ENCODE measurements at places on chromosomes 7 and 10.

DNA sequence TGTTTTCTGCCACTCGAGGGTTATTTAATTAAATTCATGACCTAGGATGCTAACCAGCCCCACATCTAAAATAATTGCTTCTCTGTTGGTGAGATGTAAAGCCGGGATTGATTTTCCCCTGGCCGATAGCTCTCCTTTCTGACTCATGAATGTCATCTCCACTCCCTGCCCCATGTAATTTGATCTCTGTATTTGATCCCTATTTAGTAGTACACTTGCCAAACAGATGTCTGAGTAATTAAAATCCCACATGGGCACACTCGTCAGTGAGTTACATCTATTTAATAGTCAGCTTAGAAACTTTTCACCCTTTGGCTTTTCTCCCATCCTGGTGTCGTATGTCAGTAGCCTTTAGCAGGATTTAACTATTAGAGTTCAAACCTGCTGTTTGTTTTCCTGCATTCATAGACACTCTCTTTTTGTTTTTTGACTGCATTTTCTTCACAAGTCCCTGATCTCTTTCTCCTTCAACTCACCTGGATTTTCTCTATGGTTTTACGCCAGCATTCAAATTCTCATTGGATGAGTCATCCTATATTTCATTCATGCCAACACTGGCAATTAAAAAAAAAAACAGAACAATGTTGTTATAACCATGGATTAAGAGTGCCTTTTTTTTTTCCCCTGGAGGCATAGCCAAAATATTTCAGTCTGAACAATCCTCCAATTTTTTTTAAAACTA is 82.7 kb downstream of the SPAG6 start:
- DNase-seq, result no peak

DNA sequence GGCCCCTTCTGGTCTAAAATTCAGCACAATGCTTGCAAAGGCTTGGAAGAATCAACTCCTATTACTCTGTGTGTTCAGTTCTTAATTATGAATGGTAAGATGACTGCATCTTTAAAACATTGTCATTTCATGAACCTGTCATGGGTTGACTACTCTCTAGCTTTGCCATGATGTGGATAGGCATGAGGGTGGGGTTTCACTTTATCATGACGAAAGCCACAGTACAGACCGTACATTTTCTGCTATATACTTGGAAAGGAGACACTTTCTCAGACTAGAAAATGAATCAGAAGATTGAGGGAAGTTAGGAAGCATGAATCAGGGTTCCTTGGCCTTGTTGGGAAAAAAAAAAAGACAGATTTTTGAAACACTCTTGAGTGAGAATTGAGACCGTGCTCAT is 19.7 kb upstream of the MSRB2 start:
- DNase-seq, result no peak

DNA sequence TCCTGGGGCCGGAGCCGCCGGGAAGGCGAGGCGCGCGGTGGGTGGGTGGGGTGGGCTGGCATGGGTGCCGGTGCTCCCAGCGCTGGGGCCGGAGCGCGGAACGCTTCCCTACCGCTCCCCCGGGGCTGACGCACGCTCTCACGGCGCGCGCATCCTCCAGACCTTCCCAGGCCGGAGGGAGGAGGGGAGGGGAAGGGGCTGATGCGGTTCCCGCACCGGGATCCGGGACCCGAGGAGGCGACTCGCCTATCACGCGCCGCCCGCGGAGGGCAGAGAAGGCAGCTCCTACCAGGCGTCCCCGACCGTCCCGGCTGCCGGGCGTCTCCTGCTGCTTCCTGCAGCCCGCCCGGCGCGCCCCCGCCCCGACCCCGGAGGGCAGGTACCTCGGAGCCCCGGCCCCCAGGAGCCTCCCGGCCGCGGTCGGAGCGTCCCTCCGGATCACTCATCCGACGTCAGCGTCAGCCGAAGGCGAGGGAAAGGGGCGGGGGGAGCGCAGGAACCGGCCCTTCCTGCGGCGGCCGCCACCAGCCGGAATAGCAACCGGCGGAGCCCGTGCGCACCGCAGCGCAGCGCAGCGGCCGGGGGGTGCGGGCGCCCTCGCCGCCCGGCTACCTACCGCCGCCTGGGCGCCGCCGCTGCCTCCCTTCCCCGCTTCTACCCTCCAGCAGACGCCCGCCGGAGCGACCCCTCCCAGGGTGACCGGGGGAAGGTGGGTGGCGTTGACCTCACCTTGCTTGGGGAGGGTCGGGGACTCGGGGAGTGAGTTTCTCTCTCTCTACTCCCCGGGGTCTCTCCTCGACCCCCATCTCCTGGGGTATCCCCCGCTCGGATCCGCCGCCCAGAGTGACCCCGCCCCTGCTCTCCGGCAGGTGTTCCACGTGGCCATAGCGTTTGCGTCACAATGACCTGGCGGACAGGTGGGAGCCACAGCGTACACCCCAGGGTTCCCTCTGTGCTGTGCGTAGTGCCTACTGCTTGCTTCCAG is at the start of gene ICA1:
ICA1 (minus strand) TSS at position 457 of the 985 bp plus-strand sequence. CDS start 26,241 bp downstream, outside the sequence.
- DNase-seq, result no peak

DNA sequence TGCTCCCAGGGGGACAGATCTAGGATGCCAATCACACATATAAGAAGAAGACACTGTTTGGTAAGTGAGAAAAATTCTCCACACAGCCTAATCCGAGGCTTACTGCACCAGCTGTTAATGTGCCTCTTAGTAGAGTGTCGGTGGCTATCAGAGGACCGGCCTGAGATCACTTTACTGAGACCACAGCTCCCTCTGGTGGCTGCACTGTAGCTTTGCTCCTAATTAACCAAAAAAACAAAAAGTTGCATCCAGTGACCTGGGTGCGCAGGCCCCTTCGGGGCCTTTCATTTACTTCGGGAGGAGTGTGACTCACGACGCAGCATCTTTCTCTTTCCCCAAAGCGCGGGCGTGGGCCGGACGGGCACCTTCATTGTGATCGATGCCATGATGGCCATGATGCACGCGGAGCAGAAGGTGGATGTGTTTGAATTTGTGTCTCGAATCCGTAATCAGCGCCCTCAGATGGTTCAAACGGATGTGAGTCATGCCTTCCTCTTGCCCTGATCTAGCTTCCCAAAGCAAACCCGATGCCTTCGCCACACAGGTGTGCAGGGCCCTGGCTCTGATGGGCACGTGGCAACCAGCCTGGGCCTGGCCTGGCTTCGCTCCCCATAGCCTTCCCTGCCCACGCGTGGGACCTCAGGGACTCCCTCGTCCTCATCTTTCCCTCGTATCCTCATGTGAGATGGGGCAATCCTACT is 56.7 kb downstream of the MKI67 start:
- no peak for DNase-seq

GRCh38 chr10:107443813-107444212 is 279.3 kb upstream of the SORCS1 start:
- no peak for DNase-seq

DNA sequence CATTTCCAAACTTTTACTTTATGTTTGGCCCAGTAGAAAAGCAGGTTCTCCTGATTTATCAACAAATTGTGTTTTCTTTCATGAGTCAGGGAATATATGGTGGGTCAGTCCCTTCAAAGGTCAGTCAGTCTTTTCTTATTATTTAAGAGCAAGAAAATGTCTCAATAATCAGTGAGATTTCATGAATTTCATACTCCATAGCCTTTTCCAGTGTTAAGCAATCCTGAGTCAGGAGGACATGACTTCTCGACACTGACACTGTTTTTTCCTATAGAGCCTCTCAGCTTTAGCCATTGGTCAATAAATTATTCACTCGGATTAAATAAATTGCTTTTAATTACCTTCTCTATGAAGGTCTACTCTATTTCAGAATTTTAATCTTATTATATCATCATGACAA is 334.5 kb downstream of the SORCS1 start:
- no peak for DNase-seq

- DNase-seq, result no peak
Measured at GRCh38 chr7:152011860-152012259, 13.6 kb upstream of the GALNT11 start.

DNA sequence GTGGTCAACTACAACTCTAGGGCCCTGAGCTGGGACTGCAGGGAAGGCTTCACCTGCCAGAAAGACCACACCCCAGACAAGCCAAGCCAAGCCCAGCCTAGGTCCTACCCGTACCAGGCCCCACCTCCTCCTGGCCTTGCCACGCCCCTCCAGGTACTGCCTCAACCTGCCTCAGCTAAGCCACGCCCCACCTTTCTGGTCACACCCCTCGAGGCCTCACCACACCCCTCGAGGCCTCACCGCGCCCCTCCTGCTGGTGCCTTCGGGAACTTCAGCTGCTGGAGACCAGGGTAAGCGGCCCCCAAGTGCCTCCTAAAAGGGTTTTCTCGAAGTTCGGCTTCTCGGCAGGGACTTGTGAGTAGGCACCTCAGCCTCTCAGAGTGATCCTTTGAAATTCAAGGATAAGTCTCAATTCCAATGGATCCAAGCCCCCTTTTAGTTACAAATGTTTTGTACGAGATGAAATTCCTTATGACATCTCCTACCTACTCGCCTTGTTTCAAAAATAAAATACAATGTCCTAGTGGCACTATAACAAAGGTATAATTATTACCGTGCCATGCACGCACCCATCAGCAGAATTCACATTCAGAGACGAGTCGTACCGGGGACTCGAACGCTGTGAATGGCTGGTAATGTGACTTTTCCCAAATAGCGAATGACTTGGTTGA is 171.2 kb downstream of the ARHGAP21 start:
- DNase-seq, result no peak

GRCh38 chr7:6020371-6021286 is 10.5 kb upstream of the ANKRD61 start:
- DNase-seq, result no peak

- no peak for DNase-seq
Measured at GRCh38 chr10:94879214-94879613, 59.2 kb upstream of the CYP2C9 start.

- no peak for DNase-seq
Measured at GRCh38 chr10:99565166-99565565, 32.4 kb downstream of the NKX2-3 start.

DNA sequence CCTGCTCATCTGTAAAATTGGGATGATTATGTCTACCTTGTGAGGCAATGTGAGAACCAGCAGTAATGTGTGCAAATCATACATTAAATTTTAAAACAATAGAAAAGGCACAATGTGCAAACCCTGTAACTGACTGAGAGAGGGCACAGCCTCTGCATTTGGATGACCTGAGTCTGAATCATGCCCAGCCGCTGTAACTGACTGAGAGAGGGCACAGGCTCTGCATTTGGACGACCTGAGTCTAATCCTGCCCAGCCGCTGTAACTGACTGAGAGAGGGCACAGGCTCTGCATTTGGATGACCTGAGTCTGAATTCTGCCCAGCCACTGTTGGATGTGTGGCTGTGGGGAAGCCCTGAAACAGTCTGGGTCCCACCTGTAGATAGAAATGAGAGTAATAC is 351.5 kb upstream of the SHH start:
- DNase-seq, result no peak

- no peak for DNase-seq
Measured at GRCh38 chr10:109689785-109690184, 233.5 kb downstream of the XPNPEP1 start.

DNA sequence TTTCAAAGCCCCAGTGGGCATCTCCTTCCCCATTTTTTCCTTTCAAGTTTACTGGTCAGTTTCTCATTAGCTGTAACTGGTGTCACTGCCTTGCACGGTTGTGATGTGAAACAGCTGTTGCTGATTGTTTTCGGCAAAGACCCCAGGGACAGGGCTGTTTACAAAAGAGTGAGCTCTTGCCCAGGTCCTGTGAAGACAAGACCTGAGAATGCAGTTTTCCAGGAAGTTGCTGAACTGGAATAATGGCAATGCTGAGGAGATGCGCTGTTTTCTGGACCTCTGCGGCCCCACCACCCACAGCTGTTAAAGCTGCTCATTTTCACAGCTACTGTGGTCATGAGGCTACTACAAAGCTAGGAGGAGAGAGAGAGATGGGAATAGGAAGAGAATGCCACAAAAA is 116.6 kb upstream of the RSU1 start:
- no peak for DNase-seq

DNA sequence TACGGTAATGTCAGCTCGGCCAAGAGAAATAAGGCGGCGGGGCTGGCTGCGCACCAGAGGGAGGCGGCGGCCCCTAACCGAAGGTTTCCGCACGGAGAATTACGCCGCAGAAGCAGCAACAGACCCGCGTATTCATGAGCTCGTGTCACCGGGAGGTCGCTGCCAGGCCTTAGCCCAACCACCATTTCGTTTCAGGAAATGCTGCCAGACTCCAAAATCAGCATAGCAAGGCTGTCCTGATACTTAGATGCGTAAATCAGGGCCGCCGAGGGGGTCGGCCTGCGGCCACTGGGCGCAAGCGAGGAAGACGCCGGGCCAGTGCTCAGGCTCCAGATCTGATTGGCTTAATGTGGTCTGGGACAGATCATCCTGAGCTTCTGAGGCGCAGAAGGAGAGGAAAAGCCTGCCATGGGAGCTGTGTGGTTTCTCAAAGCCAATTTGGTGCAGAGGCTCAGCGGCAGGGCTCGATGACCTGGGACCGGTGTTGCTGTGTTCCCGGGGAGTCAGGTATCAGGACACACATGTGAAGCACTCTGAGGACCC is 247.9 kb downstream of the BAMBI start:
- DNase-seq, result no peak

DNA sequence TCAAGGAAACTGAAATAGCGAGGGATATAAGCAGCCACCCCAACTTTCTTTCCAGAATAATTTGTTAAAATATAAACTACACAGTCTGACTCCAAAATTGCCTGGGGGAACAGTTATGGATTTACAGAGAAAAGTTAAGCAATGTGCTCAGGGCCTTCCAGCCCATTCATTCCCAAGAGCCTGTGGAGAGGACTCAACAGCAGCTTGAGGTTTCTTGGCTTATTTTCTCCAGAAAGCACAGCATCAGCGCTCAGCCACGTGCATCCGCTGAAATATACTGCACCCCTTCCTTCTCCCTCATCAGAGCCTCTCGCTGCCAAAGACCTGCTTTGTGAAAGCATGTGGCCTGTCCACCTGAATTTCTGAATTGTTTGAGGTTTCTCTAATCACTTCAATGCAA is 375.2 kb upstream of the VWC2 start:
- no peak for DNase-seq

- DNase-seq, result no peak
Measured at GRCh38 chr10:42809676-42810075, 27.1 kb downstream of the BMS1 start.

- DNase-seq, result no peak
Measured at GRCh38 chr10:115980470-115980869, 292.5 kb downstream of the GFRA1 start.

DNA sequence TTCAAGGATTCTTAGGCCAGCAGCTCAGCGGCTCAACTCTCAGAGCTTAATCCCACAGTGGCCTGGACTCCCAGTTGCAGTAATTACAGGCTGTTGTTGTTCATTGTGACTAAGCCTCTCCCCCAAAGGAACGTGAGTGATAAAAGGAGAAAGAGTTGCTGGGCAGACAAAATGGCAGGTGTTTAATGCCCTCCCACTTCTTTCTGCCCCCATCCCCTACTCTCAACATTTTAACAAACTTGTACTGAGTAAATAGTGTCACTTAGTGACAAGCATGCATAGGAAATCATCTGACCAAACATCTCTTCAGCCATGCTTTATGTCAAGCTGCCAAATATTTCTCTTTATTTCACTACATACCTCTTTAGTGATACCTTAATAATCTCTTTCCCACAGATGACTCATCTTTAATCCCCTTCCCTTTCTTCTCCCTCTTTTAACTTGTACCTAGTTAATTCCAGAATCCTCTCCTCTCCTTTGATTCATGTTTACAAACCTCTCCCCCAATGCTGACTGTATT is 12.4 kb upstream of the MTERF1 start:
- DNase-seq, result no peak
